ENCODE measurements at places on chromosomes 16 and 17. TPM values are rescaled to one million over a fixed set of nuclear protein-coding genes. Genes with fewer than 3 reads are reported as not detected.

Gene COQ7
- total RNA-seq = 10.9 TPM

DNA sequence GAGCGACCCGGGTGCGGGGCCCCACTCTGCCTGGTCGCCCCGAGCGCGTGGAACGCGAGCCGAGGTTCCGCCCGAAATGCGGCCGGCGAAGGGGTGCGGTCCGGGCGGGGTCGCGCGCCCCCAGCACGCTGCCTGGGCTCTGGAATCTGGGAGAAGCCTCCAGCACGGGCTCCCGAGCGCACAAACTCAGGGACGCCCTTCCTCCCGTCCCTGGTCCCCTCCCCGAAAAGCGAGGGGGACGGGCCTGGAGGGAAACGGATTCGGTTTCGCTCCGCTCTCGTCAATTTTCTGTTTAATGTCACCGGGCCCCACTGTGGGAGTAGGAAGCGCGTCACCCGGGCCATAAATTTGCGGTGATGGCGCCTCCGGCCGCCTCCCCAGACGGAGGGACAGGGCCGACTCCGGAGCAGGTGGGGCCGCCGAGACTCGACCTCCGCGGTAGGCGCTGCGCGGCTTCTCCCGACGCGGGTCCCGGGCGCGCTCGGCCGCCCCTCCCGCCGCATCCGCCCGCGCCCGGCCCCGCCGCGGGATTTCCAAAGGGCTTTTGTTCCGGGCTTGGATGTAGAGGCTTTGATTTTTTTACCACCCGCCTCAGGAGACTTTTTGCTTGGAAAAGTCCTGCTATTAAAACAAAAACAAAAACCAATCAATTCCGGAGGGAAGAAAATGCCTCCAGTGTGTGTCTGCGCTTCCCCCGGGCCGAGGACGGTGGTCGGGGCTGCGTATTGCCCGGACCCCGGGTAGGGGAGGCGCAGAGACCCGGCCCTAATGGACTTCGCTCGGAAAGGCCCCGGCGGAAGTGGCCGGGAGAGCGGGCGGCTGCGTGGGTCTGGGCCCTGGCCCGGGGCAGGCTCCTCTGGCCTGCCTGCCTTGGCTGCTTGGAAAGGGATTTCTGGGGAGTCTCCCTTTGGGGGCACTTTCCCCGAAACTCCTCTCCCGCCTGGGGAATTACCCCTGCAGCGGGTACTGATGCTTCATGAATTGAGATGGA, 7.9 kb upstream of the BAHCC1 start:
- peak; percentile 57 for DNase-seq

DNA sequence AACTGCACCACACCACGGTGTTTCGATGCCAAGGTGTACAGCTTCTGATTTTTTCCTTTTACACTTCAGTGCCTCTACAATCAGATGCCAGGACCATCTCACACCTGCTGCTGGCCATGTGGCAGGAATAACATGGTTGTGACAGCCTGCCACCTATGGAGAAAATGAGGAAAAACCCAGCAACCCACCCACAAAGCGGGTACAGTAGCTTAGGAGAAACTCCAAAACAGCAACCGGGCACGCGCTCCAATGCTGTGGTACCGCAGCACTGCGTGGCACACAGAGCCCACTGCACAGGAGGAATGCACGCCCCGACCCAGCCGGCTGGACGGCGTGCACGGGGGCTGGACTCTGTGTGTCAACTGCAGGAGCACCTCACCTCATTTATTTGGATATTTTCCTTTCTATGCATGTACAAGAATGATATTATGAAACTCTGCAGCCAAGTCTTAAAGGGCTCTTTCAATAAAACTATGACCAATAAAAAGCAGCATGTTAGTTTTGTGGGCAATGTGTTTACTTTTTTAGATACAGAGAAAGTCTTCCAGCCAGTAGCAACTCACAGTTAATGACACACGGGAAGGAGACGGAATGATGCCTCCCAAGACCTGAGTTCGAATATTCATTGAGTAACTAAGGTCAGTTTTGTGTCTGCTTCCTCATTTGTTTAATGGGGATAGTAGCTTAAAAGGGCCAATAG, 45.9 kb downstream of the MAP1LC3B start:
- DNase-seq = peak; percentile 40

DNA sequence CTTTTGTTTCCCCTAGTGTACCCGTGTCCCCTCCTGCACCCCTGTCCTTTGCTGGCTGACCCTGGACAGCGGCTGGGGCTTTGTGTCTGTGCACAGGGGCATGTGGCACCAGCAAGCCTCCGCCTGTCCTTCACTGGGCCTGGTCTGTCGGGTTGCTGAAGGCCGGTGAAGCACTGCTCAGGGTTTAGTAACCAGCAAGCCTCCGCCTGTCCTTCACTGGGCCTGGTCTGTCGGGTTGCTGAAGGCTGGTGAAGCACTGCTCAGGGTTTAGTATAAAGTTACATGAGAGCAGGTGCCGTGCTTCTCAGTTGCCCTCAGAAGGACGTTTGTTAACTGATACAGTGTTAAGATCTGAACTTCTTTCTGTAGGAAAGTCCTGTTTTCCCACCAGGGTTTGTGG, 33.8 kb downstream of the DEF8 start:
- no peak for DNase-seq

- DNase-seq = no peak
These were observed 65.2 kb downstream of the COX10 start for GRCh38 chr17:14134456-14134855.

Gene UNC45B
- not detected for total RNA-seq

DNA sequence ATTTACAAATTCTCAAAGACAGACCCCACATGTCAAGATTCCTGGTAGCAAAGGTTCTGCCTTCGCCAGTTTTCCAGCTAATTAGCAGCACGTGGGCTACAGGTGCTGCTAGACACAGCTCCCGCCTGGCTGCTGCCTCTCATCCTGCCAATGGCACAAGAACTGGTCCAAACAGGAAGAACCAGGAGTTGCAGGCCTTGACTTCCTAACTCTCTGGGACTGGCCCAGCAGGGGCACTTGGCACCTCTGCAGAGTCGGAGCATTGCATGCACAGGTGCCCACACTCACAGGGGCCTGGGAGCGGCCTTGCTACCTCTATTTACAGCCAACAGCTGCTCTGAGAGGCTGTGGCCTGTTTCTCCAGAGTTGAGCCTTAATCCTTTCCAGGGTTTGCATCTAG, 39.6 kb downstream of the TK2 start:
- DNase-seq = no peak

GRCh38 chr16:9081158-9081557, 10.3 kb upstream of the HAPSTR1 start:
- DNase-seq = peak; percentile 33

GRCh38 chr16:53061701-53062159, 6.9 kb downstream of the CHD9 start:
- no peak for DNase-seq

DNA sequence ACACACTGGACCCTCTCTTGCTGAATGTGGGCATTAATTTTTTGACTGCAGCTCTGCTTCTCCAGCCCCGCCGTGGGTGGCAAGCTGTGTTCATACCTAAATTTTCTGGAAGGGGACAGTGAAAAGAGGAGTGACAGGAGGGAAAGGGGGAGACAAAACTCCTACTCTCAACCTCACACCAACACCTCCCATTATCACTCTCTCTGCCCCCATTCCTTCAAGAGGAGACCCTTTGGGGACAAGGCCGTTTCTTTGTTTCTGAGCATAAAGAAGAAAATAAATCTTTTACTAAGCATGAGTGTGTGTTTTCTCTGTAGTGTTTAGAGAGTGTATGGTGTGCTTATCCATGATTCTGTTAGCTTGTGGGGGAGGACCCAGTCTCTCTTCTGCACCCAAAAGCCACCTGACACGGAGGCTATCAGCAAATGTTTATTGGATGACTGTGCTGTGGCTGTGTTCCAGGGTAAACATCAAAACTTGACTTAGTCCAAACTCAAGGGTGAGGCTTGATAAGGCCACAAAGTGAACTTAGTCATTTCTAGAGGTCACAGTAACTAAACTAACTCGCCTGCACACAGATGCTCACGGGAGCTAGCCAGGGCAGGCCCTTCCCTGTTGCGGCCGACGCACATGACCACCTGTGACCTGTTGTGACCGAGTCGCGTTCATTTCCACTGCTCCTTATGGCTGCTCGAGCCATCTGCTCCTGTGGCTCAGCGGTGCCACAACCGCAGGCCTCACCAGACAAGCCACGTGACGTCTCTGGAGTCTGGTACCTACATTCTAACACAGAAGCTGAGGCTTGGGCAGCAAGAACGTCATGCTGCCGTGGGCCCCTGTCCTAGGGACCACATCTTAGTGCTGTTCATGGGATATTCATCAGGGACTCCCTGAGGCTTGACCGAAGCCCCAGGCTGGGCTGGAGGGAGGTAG, 9.8 kb upstream of the MED11 start:
- DNase-seq = peak; percentile 80

DNA sequence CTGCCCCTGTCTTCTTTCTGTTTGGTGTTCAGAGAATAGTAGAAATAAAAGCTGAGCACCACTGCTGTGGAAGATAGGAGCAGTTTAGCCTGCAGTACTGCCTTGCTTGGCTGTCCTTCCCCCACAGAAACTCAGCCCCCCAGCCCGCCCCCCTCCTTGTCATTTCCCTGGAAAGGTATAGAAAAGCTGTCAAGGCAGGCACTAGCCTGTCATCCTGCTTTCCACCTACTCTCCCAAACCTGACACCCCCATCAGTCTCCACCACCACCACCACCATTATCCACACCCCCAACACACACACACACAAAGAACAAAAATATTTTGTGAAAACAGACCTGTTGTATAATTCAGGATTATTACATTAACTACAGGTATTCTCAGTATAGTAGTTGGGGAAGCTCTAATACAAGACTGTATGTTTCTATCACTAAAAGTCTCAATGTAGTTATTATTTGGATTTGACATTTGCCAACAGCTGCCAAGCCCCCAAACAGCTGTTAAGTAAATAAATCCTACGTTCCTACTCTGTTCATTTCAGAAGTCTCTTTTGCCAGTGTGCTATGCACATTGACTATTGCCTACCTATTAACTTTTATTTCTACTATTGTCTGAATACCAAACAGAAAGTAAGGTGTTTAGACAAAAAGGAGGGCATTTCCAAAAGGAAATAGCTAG, 128.8 kb downstream of the CYB561 start:
- no peak for DNase-seq

Gene MGAT5B
- total RNA-seq = 0.56 TPM

DNA sequence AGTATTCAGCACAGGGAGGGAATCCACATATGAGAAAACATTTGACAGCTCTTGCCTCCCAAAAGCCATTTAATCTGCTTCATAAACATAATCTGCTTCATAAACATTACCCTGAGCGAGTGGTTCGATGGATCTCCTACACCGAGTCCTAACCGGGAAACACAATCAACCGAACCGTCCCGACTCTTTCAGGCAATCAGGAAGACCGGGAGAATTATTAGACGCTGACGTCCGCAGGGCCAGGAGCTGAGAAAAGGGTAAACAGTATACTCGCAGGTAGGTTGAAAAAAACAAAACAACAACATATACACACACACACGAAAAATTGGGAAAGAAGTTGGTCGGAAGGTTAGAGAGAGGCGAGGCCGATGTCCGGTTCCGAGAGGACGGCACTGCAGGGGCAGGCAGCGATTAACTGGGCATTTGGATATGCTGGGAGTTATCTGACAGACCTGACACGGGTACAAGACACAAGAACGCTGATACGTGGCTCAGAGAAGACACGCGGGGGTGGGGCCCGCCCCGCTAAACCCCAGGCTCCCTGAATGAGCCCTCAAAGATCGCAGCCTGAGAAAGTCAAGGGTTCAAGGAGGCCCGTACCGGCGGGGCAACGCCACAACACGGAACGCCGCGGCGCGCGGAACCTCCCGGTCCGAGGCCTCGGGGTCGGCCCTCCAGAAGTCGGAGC, 585 bp downstream of the AP1G1 start:
- DNase-seq = peak; percentile 21

Gene ATXN2L
- 10.3 TPM for total RNA-seq

GRCh38 chr17:36130346-36130745, 26.7 kb downstream of the CCL4 start:
- DNase-seq = no peak

DNA sequence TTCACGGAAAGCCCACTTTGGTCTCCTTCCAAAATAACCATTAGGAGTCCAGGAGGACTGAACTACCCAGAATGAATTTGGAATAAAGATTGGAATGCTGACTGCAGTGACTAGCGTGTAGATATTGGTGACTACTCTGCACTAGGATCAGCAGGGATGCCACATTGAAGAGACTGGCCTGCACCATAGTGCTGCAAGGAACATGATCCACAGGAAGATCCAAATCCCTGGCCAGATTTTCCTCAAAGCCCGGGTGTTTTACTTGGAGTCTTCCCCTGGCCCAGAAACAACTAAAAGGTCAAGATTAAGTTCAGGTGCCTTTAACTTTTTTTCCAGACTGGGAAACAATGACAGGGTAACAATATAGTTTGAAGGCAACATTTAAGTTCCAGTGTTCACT, 870.4 kb downstream of the CDH8 start:
- no peak for DNase-seq

All from IMR-90 (cell line).